ENCODE measurements at places on chromosomes 7 and 10.

- peak; percentile 66 for DNase-seq
Measured at GRCh38 chr7:95473276-95473985, 12.3 kb upstream of the ASB4 start.

- no peak for DNase-seq
Measured at GRCh38 chr10:118534136-118534535, 61.3 kb downstream of the PRLHR start.

GRCh38 chr10:36688717-36689116 is 436.7 kb upstream of the ANKRD30A start:
- DNase-seq = no peak

DNA sequence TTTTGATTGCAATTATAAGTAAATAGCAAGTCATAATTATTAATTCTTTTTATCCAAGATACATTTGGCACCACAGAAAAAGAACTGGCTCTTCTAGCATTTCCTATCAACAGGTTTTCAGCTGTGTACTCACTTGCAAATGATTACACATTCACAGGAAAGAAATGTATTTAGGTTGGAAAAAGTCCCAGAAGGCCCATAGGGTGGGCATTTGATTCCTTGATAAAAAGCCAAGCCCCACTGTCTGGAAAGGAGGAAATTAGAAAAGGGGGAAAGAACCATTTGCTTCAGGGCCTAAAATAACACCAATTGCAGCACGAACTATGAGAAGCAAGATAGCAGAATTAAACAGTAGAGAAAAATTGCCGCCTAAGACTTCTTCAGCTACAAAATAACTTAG is 80.8 kb upstream of the COL1A2 start:
- DNase-seq = no peak

GRCh38 chr10:86024281-86025041 is 342.1 kb downstream of the GRID1 start:
- no peak for DNase-seq

GRCh38 chr10:113302062-113302461 is 250.8 kb upstream of the HABP2 start:
- DNase-seq = no peak
